SK-MEL-5 (cell line): ENCODE measurements at places on chromosomes 2 and 18. TPM values are rescaled to one million over a fixed set of nuclear protein-coding genes. Genes with fewer than 3 reads are reported as not detected.
A peak's percentile ranks its signal among the peaks of the same experiment; 100 is the strongest.

GRCh38 chr2:174153757-174154680 lies 94.3 kb downstream of the OLA1 start:
- no peak for DNase-seq

DNA sequence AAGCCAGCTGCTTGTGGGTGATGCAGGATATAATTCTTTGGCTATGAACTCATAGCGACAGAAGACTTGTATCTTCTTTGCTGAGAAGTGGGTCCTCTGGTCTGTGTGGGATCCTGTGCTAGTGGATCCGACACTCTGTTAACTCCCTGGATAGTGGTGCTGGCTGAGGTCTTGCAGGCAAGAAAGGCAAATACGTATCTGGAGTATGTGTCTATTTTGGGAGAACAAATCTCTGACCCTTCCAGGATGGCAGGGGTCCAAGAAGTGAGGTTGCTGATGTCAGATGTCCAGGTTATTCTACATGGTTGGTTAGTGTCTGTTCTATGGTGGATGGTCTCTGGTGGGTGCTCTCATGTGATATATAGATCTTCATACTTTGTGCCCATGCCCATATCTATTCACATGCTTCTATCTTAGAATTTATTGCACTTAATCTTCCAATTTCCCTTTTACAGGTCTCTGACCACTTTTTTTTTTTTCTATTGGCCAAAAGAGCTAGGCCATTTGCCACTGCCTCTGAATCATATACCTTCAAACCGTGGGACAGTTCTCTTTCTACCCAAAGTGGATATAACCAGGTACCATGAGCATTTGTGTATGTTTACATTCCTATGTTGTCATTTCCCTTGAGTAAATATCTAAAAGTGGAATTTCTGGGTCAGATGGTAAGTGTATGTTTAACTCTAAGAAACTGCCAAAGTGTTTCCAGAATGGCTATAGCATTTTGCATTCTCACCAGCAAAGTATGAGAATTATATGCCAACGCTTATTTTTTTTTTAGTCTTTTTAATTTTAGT lies 45.1 kb upstream of the RBMS1 start:
- no peak for DNase-seq

- peak; percentile 69 for DNase-seq
Observed at GRCh38 chr2:28390241-28390745, 2.4 kb upstream of the FOSL2 start.

RPS27A gene
- total RNA-seq = 2,624 and 2,849 TPM in 2 replicates

UNC80 gene
- 2.1 and 2.8 TPM in 2 replicates for total RNA-seq

RESP18 gene
- not detected in 2 replicates for total RNA-seq
